HFF-Myc (cell line): ENCODE measurements at places on chromosomes 4 and X.

GRCh38 chr4:66489370-66489769, 819.1 kb upstream of the EPHA5 start:
- no peak for DNase-seq

DNA sequence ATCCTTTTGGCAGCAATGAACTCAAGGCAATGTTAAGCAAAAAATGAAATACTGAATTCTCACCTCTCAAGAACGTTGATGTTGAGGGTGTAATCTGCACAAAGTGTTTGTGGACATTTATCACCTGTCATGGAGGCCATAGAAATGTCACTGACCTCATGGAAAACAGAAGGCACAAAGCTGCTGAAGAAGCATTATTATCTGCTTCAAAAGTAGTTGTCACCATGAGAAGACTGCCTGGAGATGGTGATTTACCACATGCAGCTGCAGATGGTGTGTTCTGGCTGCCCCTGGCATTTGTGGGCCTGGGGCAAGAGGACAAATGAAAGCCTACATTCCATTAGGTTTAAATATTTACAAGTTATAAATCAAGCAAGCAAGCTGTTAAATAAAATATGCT, 116.8 kb upstream of the RPS6KA3 start:
- DNase-seq, result no peak

DNA sequence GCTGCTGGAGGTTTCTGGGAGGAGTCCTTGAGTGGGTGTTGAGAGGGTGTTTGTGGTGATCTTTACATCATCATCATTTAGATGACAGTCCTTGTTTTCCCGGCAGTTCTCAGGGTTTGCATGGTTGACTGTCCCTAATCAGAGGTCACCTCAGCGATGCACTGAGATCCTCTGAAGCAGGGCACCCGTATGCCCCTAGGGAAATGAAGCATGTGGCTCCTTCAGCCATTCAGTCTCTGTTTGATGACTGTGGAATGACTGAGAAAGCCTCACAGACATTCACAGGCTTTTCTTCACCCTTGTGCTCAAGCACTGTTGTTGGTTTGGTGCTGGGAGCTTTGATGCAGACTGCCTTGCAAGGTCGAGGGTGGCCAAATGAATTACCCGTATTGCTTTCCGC, 474.7 kb downstream of the SPRY1 start:
- DNase-seq, result no peak

- DNase-seq, result no peak
Measured at GRCh38 chr4:82567444-82567843, 5.7 kb upstream of the TMEM150C start.

- DNase-seq, result no peak
Measured at GRCh38 chr4:17316566-17316965, 195.3 kb downstream of the QDPR start.

DNA sequence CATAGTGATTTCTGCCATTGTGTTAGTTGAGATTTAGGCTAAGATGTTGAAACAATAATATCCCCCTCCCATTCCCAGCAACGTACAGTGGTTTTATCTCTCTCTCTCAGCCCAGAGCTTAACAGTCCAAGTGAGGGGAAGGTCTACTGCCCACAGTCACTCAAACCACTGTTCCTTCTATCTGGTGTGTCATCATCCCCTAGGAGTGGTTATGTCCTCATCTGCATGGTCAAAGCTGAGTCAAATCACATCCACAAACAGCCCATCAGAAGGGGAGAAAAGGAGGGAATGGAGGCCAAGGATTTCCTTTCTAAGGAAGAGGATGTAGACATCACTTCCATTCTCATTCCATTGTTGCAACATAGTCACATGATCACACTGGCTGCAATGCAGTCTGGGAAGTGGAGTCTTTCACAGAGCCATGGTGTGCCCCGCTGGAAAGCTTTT, 42.8 kb upstream of the CHRNA9 start:
- DNase-seq, result no peak

GRCh38 chr4:138831948-138832347, 183.6 kb upstream of the NOCT start:
- DNase-seq, result no peak

DNA sequence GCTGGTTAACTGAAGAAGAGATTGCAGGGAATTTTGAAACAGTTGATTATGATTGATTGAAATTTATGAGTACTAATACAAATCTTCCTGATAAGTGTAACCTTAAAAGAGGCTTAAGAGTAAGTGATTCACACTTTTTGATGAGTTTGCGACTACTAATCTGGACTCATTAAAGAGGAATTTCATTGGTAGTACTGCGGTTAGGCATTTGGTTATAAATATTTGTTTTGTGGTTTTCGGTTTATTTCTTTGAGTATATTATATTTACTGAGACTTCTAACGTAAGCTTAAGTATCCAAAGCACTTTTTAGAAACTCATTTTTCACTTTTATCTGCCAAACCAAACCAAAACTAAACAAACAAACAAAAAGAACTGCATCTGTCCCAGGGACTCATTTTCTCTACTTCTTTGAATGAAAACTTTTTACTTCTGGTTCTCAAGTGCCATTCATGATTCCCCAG, 20.7 kb downstream of the SLIT2 start:
- DNase-seq, result no peak

- DNase-seq, result no peak
Measured at GRCh38 chrX:150663073-150663472, 30.1 kb upstream of the MTMR1 start.

DNA sequence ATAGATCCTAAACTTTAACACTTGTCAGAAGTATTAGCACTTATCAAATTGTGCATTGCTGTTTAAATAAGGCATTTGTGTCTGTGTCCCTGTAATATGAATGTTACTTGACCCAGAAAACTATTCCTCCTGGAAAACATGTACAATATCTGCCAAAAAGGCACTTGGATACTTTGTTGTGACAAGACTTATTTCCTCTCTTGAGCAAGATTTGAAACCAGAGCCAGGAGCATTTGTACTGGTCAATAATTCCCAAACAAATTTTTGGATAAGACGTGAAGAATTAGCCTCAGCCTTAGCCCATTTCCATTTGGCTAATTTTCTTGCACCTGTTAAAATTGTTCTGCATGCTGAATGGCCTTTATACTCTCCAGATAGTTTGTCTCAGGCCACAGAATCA, 176.3 kb upstream of the GK2 start:
- no peak for DNase-seq

DNA sequence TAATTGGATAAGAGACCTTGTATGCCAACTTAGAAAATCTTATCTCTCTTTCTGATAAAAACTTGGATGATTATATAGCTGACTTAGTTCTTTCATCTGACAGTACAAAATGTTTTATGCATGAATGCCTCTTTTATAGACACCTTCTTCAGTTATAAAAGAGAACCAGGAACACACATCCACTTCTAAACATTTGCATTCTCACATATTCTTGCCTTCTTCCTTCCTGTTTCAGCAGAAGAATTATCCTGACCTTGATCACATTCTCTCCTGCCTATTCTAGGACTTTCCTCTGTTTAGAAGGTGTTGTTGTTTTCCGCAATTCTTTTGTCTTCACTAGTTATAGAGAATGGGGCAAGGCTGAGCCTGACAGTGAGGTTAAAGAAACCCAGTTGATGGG, 80.9 kb downstream of the LARP7 start:
- DNase-seq, result no peak

DNA sequence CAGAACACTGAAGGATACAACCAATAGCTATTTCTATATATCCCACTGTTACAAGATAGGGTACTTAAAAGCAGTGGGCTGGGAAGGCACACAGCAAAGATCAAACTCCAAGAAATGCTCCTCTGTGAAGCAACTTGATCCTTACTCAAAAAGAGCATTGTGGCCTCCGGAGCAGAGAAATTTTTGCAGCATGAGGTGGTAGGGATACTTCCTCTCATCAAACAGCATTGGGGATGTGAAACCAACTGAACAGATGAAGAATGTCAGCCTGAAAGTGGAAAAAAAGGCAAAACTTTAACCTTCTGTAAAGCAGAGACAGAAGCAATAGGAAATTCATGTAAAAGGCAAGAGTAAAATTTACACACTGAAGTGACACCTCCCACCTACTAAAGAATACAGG, 92.2 kb downstream of the HUWE1 start:
- no peak for DNase-seq

DNA sequence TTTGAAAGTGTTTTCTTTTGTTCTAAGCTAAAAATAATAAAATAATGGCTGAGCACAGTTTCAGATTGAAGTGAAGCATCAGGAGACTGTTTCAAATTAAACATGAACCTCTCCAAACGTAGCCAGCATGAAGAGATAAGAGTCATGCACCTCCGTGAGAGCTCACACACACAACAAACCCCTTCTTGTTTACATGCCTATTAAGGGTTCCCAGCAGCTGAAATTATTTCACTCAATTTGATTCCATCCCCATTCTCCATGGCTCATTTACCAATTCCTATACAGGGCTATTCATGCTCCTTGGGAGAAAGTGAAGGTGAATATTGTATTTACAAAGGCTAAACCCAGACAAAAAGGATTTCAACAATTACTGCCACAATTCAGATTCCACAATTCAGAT, 954.1 kb upstream of the INTU start:
- no peak for DNase-seq

DNA sequence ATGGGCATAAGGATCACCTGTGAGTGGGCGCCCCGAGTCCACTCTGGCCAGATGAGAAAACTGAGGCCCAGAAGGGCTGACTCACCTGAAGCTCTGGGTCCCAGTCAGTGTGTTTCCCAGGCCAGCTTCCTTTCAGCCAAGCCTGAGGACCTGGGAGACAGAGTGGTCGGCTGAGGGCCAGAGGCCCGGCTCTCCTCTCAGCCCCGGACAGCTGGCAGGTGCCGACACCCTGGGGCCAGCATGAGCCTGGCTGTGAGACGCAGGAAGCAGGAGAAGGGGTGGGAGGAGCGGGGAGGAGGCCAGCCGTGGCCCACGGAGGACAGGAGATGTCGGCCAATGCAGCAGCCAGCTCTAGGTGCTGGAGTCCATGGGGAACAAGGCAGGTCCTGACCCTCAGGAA, 28.9 kb downstream of the ATP2B3 start:
- no peak for DNase-seq

DNA sequence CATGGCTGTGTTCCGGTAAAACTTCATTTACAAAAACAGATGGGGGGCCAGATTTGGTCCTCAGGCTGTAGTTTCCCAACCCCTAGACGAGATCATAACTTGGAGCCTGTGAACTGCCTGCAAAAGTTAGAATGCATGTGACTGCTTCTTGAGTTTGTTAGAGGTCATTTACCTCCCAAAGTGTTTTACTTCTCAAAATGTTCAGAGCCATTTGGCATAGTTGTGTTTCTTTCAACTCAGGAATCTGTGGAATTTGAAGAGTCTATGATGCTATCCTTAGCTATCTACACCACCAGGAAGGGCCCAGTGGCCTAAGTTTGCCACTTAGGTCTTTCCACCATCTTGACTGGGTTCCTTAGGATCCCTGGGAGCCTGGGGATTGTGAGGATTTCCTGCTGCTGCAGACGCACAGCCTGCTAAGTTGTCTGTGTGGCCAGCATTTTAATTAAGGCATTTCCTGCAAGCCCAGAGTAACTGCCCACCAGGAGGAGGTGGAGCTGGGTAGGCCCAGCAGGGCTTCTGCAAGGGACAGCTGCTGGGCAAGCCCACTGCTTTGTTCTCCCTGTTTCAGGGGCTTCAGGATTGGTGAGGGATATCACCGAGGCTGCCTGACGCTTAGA, 53.1 kb downstream of the CCNI start:
- no peak for DNase-seq

GRCh38 chrX:153411988-153412574, 809 bp downstream of the ZFP92 start:
- DNase-seq, result no peak

DNA sequence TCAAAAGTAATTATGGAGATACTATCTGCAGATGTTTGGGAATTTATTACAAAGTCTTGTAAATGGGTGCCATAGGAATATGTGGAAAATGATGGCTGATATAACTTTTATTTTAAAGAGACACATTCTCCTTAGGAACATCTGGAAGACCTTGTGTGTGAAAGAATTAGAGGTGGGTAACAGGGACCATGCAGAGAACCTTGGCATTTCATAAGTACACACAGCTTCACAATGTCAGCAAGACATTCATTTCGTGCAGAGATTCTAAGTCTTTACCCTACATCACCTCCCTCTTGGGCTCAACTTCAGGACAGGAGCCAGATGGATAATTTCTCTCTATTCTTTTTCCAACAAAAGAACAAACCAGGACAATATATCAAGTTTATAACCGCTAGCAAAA, 458.1 kb upstream of the INTU start:
- DNase-seq, result no peak

- no peak for DNase-seq
Measured at GRCh38 chr4:35138449-35138848, 1105.9 kb downstream of the ARAP2 start.

- no peak for DNase-seq
Measured at GRCh38 chr4:19429684-19430083, 822.0 kb upstream of the SLIT2 start.

DNA sequence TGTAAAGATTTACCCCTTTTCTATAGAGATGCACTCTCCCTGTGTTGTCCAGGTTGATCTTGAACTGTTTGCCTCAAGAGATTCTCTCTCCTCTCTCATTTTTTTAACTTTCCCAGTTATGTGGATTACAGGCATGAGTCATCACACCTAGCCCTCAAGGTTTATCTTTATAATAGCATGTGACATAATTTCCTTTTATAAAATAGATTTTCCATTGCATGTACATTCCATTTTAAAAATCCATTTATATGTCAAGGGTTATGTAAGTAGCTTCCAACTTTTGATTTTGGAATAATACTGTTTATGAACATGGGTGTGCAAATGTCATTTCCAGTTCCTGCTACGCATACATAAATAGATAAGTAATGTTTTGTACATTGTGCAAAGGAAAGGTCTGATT, 20.6 kb downstream of the ZNF721 start:
- no peak for DNase-seq
